Fibroblast of villous mesenchyme (primary cell): ENCODE measurements at places on chromosomes 3 and 15.

- DNase-seq = no peak
These were observed 54.9 kb downstream of the RAP2B start for GRCh38 chr3:153216928-153217327.

GRCh38 chr15:26974120-26974780, 3.3 kb downstream of the GABRG3 start:
- DNase-seq = no peak

- no peak for DNase-seq
These were observed 460.9 kb upstream of the KCNMB2 start for GRCh38 chr3:178075344-178075743.

- no peak for DNase-seq
These were observed 54.0 kb downstream of the KCNH8 start for GRCh38 chr3:19202303-19202702.

DNA sequence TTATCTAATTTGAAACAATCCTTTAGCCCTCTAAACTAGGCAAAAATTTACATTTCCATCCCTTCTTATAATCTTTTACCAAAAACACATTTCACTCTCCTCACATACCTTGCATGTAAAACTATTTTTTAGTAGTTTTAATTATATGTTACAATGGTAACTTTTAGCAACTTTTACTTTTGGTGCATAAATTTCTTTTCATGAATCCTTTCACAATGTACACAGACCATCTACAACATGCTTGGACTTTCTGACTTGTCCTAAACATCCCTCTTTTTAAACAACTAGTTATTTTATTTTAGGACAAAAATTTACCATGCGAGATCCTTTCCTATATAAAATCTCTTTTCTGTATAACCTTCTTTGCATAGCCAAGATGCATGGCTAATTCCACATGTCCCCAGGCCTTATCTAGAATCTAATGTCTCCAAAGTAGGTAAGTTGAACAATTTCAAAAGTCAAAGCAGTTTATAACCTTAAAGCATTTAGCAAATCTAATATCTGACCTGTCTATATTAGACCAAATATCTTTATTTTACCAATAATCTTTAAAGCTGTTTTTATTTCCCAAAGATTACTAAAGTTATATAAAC, 14.4 kb upstream of the ALDH1L1 start:
- DNase-seq = no peak

GRCh38 chr3:127045435-127046045, 62.6 kb downstream of the PLXNA1 start:
- DNase-seq = no peak

- DNase-seq = no peak
These were observed 23.2 kb downstream of the MAPK6 start for GRCh38 chr15:52042051-52042851.

DNA sequence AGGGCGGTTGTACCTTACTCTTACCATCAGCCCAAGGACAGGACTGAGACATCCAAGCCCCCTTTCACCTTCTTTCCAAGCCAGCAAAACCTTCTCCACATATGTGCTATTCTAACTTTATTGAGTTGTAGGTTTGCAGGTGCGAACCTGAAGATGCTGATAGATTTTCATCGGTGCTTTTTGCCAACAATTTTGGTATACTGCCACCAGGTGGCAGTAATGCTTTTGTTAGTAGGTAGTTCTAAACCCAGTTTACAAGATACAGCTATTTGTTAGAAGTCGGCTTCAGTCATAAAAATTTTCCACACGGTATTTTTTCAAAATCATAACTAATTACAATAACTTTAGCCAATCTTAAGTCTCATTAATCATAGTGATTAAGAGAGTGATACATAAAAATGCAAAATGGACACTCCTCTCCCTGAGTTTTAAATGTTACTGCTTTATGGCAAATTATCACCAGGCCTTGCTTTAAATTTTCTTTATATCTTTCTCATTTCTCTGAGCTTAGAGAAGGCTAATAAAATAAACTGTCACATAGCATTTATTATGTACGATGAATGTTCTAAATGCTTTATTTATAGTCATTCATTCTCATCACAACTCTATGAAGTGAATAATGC, 636 bp downstream of the TBC1D21 start:
- DNase-seq = peak; percentile 67

DNA sequence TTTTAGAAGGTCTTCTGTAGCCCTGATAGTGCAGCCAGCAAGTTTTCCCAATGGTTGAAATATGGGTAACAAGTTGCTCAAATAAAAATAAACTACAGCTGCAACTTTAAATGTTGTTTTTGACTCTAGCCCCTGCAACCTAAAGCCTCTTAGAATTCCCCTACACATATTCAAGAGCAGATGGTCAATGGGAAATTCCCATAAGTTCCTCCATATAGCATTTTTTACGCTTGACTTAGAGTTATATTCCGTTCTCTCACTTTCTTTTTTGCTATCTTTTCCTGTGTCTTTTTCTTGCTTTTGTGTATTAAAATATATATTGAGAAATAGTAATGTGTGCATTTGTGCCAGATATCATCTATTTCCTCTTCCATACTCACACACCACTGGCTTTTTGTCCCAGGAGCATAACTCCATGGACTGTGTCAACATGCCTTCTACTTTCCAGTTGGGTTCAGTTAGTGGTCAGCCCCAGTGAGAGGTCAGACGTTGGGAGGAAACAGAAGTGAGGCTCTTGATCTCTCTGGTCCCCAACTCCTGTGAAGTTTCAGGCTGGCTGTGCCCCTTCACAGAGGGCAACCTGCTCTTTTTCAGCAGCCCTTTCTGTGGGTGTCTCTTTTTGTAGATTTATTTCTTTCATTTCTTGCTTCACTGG, 63.3 kb upstream of the TP63 start:
- DNase-seq = no peak
